Head of caudate nucleus (tissue), 42 donors: ENCODE measurements at places on chromosomes 3 and 15.

DNA sequence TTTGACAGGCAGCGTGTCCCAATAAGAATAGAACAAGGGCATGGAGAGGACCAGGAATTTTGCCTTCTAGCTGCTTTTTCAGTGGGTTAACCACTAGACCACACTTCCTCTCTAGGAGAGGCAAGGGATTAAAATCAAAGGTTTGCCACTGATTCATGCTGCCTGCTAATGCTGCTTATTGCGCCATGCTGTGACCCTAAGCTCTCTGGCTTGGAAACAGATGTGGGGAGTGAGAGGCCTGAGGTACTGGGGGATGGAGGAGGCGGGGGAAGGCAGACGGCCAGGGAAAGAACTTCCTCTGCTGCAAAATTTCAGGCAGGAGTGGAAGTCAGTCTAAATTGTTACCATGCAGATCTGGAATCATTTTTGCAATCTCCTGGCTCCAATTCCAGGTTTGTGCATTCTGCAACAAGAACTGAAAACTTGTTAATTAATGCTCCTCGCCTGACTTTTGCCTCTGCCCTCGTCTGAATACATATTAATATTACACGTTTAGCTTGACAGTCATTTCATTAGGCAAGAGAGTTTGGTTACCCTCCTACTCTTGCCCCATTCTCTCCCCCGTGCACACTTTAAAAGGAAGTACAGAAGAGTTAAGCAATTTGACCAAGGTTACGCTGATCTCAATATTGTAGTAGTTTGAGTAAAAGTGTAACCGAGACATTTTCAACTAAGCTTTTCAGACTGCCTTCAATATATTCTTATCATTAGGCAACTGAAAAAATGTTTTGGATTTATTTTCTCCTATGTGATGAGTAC, 121.7 kb upstream of the SPRED1 start:
- DNase-seq, result peak; percentile 27

DNA sequence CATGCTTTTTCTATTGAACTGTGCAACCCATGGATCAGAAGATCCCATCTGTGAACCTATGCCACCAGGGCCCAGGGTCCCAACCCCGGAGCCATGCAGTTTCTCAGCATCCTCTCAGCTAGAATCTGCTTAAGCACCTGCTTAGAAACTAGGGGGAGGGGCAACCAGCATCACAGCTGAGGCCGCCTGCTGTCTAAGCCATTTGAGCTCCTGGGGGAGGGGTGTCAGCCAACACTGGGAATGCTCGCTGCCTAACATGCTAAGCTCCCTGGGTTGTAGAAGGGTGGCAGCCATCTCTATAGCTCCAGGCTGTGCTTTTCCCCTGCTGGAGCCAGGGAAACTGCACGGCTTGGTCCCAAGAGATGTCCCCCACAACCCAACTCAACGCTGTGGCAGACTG, 322.8 kb downstream of the EDEM1 start:
- no peak for DNase-seq

DNA sequence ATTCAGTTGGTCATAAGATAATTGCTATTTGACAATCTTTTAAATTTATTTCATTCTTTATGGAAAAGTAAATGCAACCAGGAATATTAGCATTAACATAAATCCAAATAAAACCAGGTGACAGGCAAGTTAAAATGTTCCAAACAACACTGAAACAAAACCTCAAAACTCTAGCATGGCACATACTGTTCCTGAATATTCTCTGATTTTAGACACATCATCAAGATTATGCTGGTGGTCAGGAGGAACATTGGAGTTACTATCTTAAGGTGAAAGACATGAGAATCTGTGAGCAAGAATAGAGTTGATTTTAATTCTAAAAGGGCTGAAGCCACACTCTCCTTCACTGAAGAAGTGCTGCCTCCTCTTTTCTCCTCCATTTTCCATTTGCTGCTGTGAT, 421.0 kb upstream of the THBS1 start:
- DNase-seq, result no peak

- DNase-seq, result no peak
Observed at GRCh38 chr15:86445579-86446252, 366.0 kb downstream of the AGBL1 start.

DNA sequence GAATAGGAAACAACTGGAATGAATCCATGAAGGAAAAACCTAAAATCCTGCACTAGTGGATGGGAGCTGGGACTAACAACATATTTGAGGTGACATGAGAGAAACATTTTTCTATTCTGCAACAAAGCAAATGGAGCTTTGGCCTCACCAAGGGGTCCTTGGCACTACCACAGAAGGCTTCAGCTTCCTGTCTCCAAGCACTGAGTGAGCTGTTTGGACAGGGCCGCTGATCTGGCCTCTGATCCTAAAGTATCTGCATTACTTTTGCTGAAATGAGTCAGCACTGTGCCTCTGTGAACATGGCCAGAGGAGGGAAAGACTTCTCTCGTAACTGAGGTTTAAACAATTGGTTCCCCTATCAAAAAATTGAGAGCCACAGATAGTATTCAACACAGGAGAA, 9.0 kb downstream of the ARPP21 start:
- peak; percentile 56 for DNase-seq

- DNase-seq, result no peak
Observed at GRCh38 chr3:130997289-130997688, 29.3 kb downstream of the ASTE1 start.

GRCh38 chr3:49906073-49906743, 2.5 kb upstream of the MST1R start:
- DNase-seq, result peak; percentile 39
